Activated T-cell treated with anti-CD3 and anti-CD28 coated beads, Interleukin-2, amount 50 U/mL, for 72 hours (primary cell): ENCODE measurements at places on chromosomes 16 and 17. TPM values are rescaled to one million over a fixed set of nuclear protein-coding genes. Genes with fewer than 3 reads are reported as not detected.

Gene RHBDF2
- 38.7 TPM for total RNA-seq

Gene NHERF2
- total RNA-seq: 3.0 TPM

GRCh38 chr17:64236827-64237403, 26.1 kb downstream of the TEX2 start:
- no peaks in the 10 kb centered on the region for H3K27me3 ChIP-seq
- H3K4me1 ChIP-seq: peaks cover 45% of the 10 kb centered on the region
- no peak for DNase-seq
- no peaks in the 10 kb centered on the region for H3K36me3 ChIP-seq

DNA sequence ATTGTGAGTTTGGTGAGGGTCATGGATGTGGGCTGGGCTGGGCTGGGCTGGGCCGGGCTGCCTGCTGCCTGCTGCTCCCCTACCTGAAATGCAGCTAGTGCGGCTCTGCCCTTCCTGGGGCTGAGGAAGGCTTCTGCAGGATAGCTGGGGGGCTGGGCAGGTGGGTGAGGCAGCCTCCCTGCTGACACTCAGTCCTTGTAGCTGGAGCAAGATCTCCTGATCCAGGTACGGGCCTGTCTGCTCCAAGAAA, 4.7 kb downstream of the RPL13 start:
- H3K27me3 ChIP-seq: no peaks in the 10 kb centered on the region
- H3K27ac ChIP-seq: peak overlapping the region; percentile 35
- peaks cover 18% of the 10 kb centered on the region for H3K36me3 ChIP-seq
- H3K4me1 ChIP-seq: peaks cover 51% of the 10 kb centered on the region

DNA sequence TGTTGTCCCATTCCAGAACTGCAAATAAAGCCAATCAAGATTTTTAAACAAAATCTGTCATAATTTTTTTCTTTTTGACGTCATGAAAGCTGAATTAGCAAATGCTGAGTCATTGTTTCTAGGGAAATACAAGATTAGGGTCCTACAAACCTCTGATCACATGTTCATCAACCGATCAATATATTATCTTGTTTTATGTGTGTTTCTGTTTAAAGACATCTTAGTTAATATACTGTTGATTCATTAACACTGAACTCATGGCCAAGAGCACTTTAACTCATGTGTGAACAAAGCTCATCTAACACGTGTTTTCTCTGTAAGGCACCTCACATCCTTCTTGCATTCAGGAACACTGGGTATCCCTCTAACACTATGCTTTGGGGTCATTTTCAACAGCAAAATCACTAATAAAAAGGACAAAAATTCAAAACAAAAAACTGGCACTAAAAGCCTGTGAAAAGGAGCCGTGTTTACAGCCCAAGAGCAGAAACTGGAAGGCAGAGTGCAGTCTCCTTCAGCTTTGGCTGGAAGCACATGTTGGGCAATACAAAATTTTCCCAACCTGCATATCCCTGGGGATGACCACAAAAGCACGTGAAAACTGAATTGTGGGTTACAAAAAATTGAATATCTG, 102.5 kb downstream of the PARN start:
- H3K27ac ChIP-seq: no peak overlapping the region
- no peaks in the 10 kb centered on the region for H3K27me3 ChIP-seq
- H3K36me3 ChIP-seq: peaks cover 3% of the 10 kb centered on the region
- DNase-seq: no peak

DNA sequence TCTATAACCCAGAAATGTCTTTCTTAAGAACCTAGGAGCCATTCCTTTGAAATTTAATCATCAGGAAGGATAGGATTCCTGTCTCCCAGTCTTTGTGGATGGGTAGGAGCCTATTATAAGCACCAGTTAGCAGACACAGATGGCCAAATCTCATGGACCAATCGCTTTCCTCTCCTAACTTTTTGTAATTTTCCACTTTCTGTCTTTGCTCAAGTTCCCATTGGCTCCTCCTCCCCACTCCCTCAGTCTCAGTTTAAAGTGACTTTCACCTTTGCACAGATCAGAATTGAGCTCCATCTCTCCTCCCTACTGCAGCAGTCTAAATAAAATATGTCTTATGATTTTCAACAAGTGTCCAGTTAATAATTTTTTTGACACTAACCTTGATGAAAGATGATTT, 192.3 kb downstream of the HS3ST3A1 start:
- H3K4me3 ChIP-seq: no peak overlapping the region
- H3K36me3 ChIP-seq: no peaks in the 10 kb centered on the region
- H3K27me3 ChIP-seq: peaks cover under 1% of the 10 kb centered on the region
- no peak overlapping the region for H3K27ac ChIP-seq
- no peaks in the 10 kb centered on the region for H3K4me1 ChIP-seq
- no peak for DNase-seq

DNA sequence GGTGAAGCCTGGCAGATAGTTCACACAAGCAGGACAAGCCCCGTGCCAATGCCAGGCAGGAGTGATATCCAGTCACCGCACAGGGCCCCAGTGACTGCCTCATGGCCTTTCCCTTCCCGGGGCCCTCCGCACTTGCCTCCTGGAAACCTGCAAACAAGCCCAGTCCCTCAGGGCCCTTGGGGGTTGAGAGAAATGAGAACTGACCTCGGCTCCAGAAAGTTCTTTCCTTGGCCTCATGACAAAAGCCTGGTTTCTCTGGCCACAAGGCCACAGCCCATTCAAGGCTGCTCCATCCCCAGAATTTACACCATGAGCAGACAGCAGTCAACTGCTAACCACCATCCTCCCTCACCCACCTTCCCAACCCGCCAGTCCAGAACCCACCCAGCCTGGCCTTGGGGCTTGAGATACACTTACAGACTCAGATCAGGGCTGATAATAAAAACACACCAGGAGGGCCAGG, 77.6 kb downstream of the CCDC182 start:
- no peak overlapping the region for H3K27ac ChIP-seq
- H3K36me3 ChIP-seq: no peaks in the 10 kb centered on the region
- H3K27me3 ChIP-seq: no peaks in the 10 kb centered on the region
- H3K4me1 ChIP-seq: peaks cover 31% of the 10 kb centered on the region
- DNase-seq: no peak

- peaks cover 19% of the 10 kb centered on the region for H3K4me1 ChIP-seq
- H3K27ac ChIP-seq: peak overlapping the region; percentile 44
- H3K36me3 ChIP-seq: peaks cover 3% of the 10 kb centered on the region
- H3K27me3 ChIP-seq: no peaks in the 10 kb centered on the region
- peak; percentile 65 for DNase-seq
- H3K4me3 ChIP-seq: no peak overlapping the region
These were observed 64.1 kb downstream of the PLD6 start for GRCh38 chr17:17141860-17142552.

DNA sequence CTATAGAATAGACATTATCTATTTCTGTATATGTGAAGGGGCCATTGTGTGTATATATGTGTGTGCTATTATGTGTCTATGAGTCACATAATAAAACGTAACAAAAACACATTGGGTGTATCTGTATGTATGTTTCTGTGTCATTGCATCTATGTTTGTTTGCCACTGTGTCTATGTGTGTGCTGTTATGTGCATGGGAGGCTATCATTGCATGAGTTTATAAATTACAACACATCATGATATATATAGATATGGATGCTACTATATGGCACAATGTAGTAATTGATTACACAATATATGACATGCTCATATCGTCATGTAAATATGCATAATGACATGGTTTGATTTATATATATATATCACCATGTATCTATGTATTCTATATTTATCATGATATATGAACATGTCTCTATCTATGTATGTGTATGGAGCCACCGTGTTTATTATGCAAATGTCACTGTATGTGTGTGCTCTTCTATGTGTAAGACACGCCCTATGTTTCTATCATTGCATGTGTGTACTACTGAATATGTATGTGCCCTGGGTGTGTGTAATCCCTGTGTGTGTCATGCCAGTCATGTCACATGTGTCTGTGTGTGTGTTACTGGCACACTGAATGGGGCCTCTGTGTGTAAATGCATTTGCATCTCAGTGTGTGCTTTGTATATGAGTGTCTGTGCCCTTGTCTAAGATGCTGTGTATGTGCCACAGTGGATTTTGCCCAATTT, 1.4 kb upstream of the TSPOAP1 start:
- H3K27ac ChIP-seq: peak overlapping the region; percentile 98
- no peaks in the 10 kb centered on the region for H3K27me3 ChIP-seq
- H3K4me3 ChIP-seq: peak overlapping the region; percentile 89
- DNase-seq: peak; percentile 79
- peaks cover 28% of the 10 kb centered on the region for H3K36me3 ChIP-seq

GRCh38 chr17:43517161-43517560, 29.0 kb downstream of the ETV4 start:
- H3K27me3 ChIP-seq: no peaks in the 10 kb centered on the region
- H3K36me3 ChIP-seq: peaks cover 22% of the 10 kb centered on the region
- H3K27ac ChIP-seq: no peak overlapping the region
- peaks cover 18% of the 10 kb centered on the region for H3K4me1 ChIP-seq

GRCh38 chr17:47931848-47932247, 9.5 kb upstream of the PNPO start:
- H3K4me1 ChIP-seq: peaks cover 11% of the 10 kb centered on the region
- DNase-seq: no peak
- no peak overlapping the region for H3K27ac ChIP-seq
- peaks cover 6% of the 10 kb centered on the region for H3K36me3 ChIP-seq
